ENCODE measurements at places on chromosomes 7 and 10.

GRCh38 chr10:95334805-95335144 lies 44.0 kb upstream of the PDLIM1 start:
- DNase-seq: no peak

- DNase-seq: peak; percentile 1
Measured at GRCh38 chr10:99598781-99599509, 21.3 kb downstream of the SLC25A28 start.

DNA sequence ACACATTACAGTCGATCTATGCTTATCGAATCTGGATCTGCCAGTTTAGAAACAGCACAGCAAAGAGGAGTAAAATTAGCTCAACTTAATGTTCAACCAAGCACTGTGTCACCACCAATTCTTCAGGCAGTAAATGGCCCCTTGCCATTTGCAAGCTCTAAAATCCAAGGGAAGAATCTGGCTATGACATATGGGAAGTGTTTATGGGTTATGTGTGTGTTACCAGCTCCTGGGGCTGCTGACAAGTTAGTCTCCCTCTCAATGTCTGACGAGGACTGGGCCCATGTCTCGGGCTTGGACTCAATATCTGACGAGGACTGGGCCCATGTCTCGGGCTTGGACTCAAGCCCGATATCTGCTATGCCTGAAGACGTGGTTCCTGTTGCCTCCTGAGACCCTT lies 5.7 kb upstream of the ITIH2 start:
- no peak for DNase-seq

- no peak for DNase-seq
Measured at GRCh38 chr10:128993911-128994538, 473.0 kb upstream of the MGMT start.

DNA sequence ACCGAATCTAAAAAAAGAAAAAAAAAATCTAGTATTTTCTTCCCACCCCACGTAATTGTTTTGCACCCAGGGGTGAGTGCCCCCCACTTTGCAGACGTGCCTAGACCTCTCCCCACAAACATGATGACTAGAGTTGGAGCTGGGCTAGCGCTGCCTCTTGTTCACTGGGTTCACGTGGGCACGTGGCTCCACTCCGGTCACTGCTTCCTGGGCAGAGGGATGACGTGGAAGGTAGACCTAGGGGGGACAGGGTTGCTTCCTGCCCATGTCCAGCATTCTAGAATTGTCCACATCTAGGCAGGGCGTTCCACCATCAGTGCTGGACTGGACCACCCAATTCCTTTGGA lies 861 bp upstream of the LIMK1 start:
- DNase-seq: no peak

GRCh38 chr7:29565634-29565981 lies 2.0 kb downstream of the PRR15 start:
- no peak for DNase-seq

DNA sequence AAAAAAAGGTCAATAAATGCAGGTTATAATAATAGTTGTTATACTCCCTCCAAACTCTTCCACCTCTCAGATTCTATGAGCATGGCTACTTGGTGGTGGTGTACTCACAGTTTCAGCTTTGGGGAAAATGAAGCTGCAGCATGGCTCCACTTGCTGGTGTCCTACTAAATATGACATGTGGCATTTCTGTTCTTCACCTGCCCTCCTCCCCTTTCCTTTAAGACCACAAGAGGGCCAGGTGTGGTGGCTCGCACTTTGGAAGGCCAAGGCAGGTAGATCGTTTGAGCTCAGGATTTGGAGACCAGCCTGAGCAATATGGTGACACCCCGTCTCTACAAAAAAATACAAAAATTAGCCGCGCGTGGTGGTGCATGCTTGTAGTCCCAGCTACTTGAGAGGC lies 101.1 kb downstream of the SLC37A3 start:
- DNase-seq: no peak

GRCh38 chr10:97333601-97334369 lies 744 bp downstream of the FRAT2 start:
- DNase-seq: peak; percentile 66

- DNase-seq: no peak
Measured at GRCh38 chr7:122038904-122039303, 105.1 kb downstream of the AASS start.

DNA sequence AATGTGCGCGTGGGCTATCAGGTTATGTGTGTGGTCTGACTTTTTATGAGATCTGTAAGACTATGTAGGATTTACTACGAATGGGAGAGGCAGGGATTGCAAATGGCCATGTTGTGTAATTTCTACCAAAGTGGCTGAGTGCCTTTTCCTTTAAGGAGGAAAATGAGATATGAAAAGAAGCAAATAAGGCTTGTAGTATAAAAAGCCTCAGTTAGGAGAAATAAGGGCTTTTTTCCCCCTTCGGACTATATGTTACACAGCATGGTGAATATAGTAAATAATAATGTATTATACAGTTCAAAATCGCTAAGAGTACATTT lies 447 bp upstream of the GPAM start:
- no peak for DNase-seq

- no peak for DNase-seq
Measured at GRCh38 chr10:37390926-37391325, 265.5 kb downstream of the ANKRD30A start.

DNA sequence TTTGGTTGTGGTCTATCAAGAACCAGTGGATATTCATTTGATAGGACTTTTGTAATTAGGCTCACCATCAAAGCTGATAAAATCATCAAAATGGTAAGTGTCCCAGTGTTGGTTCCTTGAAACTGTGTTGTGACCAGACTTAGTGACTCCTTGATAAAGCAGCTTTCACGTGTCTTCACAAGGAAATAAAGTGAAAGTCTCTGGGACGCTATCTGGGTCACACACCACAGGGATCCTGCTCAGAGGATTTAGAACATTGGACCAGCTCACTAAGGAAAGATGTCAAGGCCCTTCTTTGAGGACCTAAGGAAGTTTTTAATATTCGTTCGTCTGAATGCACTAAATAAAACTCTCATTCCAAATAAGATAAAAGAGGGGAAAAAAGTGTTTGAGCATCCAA lies 193.1 kb downstream of the RNLS start:
- no peak for DNase-seq

- no peak for DNase-seq
Measured at GRCh38 chr10:97081621-97082235, 104.0 kb downstream of the SLIT1 start.

DNA sequence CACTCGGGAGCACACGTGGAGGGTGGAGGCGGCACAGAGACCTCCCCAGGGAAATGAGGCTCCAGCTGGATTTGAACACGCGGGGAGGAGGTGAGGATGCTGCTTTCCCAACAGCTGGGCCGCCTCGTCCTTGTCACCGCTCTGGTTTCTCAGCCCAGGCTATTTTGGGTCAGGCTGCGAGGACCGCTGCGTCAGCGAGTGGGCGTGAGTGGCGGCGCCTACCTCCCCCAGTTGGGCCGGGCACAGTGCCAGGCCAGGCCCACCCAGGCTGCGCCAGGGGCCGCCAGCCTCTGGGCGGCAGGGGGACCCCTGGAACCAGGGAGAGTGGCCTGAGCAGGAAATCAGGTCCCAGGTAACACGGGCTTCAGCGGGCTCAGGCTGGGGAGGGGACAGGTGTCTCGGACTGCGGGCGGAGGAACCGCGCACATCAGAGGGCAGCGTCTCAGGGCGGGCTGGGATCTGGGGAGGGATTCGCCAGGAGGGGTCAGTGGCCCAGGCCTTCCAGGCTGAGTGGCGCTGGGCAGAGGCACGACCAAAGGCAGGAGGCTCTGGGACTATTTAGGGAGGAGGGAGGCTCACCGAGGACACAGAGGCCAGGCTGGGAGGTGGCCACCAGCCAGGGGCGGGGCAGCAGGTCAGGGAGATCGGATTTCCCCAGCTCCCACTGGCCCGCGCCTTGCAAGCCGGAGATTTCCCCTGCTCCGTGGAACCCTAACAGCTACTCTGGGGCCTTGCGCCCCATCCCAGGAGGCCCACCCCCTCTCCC lies 125.2 kb upstream of the RET start:
- no peak for DNase-seq

GRCh38 chr7:1027242-1028043 lies 16.9 kb upstream of the GPR146 start:
- DNase-seq: peak; percentile 37

GRCh38 chr10:21954132-21954531 lies 49.4 kb downstream of the DNAJC1 start:
- no peak for DNase-seq

DNA sequence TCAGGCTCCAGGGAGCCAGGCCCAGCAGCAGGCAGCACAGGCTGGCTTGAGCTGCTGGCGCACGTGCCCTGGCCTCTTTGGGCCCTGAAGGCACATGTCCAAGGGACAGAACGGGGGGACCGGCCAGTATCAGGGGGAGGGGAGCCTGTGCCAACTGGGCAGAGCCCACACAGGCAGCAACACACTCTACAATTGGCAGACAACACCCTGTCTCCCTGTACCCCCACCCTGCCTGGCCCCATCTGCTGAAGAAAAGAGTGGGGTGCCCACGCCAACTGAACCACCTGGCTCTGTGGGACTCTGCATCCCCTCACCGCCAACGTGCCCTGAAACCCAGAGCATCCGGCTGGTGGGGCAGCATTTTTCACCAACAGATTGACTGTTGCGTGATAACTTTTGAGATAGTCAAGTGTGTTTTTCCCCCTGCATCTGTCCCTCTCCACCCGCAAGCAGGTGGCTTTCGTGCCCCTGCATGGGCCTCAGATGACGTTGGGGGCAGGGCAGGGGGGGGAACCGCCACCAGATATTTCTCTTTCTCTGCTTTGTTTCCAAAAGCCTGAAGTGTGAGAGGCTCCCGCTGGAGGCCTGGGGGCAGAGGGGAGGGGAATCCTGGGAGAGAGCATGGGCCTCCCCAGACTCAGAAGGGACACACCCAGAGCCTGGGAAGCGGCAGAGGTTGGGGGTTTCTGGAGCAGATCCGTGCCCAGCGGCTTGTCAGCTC lies 21.8 kb downstream of the SLIT1 start:
- DNase-seq: no peak

DNA sequence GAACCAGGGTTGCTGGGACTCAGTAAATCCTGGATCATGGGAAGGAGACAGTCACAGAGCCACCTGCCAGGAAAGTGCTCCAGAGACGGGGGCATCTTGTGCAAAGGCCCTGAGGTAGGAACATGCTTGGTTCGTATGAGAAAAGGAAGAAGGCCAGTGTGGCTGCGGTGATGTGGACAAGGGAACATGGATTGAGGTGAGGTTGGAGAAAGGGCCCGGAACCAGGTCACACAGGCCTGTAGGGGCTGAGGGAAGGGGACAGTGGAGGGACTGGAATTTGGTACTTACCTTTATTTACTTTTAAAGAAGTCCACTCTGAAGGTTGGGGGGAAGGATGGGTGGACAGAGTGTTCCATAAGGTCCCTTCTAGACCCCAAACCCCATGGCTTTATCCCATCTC lies 32.9 kb upstream of the CXCL12 start:
- no peak for DNase-seq

DNA sequence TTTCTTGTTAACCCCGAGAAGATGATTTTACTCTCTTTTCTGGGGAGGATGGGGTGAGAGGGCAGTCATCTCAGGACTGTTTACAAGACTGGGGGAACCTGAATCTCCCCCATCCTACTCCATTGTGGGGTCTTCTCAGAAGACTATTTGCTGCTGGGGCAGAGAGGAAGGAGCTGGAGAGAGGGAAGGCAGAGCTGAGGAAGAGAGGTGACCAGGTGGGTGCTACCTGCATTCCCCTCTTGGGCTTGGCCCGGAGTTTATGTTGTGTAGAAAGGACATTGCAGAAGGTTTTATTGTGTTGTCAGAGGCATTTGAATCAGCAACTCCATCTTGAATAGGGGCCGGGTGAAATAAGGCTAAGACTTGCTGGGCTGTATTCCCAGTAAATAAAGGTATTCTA lies 247.1 kb upstream of the GALNT17 start:
- no peak for DNase-seq

DNA sequence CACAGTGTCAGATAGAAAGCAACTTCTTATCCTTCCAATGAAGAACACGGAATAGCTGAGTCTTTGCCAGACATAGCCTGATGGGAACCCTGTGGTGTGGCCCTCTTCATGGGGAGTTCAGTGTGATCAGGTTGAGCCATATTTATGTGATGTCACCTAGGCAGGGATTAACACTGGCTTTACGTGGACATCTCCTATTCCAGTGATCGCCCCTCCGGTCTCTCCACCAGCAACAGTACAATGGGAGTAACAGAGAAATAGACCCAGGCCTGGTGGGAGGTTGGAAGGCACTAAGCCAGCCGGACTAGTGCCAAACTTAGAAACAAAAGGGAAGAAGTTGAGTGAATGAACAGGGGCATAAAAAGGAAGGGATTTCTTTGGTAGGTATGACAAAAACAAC lies 358.1 kb downstream of the PRPF18 start:
- no peak for DNase-seq

DNA sequence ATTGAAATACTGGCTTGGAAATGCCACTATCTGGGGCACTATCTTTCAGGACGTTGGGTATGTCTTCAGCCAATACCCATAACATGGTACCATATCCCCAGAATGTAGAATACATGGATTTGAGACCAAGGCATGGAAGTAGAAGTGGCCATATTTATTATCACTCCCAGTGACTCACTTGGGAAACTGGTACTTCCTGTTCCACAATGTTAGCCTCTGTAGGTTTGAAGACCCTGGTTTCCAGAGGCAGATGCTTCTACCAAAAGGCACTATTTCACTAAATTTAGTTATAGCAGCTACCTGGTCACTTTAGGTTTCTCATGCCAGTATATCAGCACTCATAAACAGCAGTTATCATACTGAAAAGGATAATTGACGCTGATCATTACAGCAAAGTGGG lies 184.2 kb downstream of the CCDC71L start:
- DNase-seq: no peak

GRCh38 chr10:101405001-101405400 lies 51.0 kb downstream of the BTRC start:
- no peak for DNase-seq

- DNase-seq: peak; percentile 32
Measured at GRCh38 chr10:69362471-69362954, 54.2 kb downstream of the TACR2 start.

GRCh38 chr7:75711656-75712514 lies 26.9 kb downstream of the HIP1 start:
- DNase-seq: no peak

- DNase-seq: no peak
Measured at GRCh38 chr7:101747053-101747878, 70.2 kb upstream of the CUX1 start.

- no peak for DNase-seq
Measured at GRCh38 chr10:1535301-1535965, 201.9 kb downstream of the ADARB2 start.

GRCh38 chr10:24009115-24009514 lies 199.8 kb upstream of the KIAA1217 start:
- DNase-seq: no peak

DNA sequence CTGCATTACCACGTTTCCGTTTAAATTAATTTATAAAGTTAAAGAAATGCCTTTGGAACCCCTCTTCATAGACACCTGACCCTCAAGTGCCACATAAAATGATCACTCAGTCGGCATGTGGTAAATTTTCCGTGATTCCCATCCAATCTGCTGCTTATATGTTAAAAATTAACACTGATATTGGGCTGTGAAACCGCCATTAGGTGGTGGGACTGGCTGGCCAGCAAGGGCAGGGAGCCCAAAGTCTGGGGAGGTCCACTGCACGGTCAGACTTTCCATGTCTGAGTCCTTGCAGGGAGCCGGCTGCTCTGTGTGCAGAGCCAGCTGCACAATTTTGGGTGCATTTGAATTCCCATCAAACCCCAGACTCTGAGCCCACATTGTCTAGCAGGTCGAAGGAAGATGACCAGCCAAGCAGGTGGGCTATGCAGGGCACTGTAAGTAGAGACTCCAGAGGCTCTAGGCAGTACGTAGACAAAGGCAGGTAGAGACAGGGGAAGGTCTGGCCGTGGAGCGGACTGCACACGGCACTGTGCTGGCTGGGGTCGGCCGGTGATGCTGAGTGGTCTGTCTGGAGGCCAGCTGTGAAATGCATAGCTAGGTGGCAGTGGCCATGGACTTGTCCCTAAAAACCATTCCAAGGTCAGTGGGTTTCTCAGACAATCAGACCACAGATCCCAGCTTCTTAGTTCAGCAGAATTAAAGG lies 122.9 kb downstream of the SH3PXD2A start:
- no peak for DNase-seq

Measured in hypothalamus (tissue), 51 donors.